Foreskin keratinocyte (primary cell): ENCODE measurements at places on chromosomes 16 and 17. TPM values are rescaled to one million over a fixed set of nuclear protein-coding genes. Genes with fewer than 3 reads are reported as not detected.

- DNase-seq = no peak
These were observed 197.3 kb upstream of the SDK2 start for GRCh38 chr17:73841431-73842060.

DNA sequence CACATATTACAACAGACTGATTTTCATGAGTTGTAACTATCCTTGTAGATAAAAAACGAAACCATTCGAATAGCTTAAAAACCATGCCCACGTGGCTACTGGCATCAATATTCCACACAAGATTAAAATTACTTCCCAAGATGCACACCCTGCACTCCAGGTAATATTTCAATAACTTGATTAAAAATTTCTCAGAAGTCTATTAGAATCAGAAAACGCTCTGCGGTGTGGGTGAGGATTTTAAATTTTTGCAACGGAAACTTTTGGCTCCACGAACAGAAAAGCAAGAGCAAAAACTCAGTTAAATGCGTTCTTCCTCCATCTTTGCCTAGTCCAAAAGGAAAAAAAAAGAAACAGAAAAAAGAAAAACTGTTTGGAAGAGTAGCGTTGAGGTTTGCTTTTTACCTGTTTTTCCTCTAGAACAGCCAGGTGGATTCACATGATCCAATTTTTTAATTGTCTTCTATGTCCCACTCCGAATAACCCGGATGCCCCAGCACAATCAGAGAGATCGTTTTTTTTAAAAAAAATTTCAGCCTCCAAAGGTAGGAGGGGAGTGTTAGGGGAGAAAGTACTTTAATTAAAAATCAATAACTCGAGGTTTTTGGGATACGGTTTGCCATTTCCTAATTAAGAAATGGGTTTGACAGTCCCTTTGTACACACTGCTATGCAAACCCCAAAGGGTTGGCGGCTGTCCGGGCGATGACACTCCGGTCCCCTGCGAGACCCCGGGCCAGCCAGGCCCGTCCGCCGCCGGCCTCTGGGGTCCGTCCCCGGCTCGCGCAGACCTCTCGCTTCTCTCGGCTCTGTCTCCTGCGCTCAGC, 708 bp upstream of the NFAT5 start:
- no peak for DNase-seq

DNA sequence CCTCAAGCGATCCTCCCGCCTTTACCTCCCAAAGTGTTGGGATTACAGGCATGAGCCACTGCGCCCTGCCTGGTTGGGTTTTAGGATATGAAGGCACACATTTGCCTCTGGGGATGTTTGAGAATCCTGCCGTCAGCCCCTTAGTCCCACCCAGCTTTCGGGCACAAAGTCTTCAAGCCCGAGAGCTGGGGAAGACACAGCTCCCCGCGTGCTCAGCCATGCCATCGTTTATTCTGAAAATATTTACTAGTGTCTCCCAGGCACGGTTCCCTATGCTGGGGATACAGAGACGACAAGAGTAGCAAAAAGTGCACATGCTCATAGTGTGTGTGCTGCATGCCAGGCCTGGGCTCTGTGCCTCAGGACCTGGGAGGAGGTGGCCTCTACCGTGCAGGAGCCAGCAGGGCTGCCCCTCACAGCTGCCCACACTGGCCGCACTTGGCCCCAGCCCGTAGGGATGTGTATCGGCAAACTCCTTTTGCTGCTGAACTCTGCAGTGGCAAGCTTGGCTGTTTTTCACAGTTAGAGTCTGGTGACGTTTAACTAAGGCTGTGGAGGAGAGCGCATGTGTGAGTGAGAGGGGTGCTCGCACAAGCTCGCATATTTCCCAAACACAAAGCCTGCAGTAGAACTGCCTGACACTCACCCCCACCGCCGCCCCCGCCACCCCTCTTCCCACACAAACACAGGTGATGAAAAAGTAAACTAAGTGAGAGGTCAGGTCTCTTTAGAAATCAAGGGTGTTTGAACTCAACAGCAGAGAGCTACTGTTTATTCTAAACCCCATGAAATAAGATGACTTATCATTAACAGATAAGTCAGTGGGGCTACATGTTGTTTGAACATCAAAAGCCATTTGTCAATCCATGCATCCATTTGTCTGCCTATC, 266.4 kb downstream of the MRTFB start:
- DNase-seq = no peak

DNA sequence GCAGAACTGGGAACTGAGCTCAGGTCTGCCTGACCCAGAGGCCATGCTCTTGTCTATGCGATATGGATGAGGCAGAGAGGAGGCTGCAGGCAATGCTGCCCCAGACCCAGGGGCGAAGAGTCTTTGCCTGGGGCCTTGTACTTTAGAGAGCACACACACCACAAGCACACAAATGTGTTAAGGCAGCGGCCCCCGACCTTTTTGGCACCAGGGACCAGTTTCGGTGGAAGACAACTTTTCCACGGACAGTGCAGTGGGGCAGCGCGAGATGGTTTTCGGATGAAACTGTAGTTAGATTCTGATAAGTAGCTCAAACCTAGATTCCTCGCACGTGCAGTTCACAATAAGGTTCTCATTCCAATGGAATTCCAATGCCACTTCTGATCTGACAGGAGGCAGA, 6.7 kb downstream of the MT4 start:
- no peak for DNase-seq

CENPT gene
- total RNA-seq = 30.5 and 36.1 TPM in 2 replicates

NECAB2 gene
- not detected in 2 replicates for total RNA-seq
